ENCODE measurements at places on chromosomes 6 and 20.

GRCh38 chr6:130975325-130975724, 87.7 kb downstream of the EPB41L2 start:
- DNase-seq, result no peak

- DNase-seq, result no peak
Observed at GRCh38 chr20:44856856-44857448, 28.6 kb upstream of the YWHAB start.

DNA sequence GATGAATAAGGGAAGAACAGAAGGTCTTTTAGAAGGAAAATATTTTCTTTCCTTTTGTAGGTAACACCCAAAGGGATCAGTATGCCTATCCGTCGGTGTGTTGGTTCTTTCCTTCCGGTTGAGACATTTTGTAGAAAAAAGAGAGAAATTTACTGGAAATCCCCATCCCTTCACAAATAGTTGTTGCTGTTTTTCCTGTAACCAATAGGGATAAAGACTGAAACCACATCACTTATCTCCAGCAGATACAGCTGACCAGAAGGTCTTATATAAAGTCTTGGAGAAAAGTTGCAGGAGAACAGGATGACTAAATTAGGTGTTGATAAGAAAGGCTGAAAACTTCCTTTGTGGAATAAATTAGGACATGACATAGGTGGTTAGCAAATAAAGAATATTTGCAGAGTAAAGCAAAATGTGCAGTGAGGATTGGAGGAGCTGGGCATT, 14.8 kb upstream of the HLA-DRB1 start:
- no peak for DNase-seq

DNA sequence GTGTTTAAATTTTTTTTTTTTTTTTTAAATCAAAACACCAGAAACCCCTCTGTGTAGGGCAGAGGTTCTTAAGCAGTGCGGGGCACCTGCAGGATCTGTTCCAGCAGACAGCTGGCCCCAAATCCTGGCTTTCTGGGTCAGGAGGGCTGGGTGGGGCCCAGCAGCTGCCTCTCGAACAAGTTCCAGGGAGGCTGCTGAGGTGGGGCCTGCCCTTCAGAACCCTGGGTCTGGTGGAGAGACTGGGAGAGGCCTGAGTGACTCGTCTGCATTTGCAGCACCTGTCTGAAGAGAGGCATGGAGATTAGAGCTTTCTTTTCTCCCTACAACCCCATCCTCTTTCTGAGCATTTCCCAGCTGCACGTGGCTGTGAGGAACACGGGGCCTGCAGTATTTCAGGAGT, 8.4 kb downstream of the PSMG4 start:
- no peak for DNase-seq

DNA sequence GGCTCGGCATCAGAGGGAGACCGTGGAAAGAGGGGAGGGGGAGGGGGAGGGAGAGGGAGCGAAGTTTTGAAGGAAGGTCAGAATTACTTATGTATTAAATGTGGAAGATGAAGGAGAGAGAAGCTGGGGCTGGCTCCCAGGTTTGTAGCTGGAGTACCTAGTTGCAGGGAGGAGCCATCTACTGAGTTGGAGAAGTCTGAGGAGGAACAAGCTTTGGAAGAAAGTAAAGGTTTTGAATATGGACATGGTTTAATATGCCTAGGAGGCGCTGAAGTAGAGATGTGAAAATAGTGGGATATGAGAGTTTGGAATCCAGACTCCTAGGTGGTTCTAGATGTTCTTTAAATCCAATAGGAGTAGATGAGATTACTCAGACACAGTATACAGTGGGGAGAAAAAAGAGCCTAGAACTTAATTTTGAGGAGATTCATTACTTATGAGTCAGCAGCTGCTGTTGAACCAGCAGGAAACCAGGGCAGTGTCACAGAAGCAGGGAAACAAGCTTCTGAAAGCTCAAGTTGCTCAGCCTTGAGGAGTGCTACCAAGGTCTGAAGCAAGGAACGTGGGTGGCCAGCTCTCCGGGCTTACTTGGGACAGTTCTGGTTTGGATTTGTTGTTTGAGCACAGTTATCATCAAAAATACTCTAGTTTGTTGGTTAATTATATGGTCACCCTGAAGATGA, 149.3 kb downstream of the UTRN start:
- DNase-seq, result peak; percentile 43

DNA sequence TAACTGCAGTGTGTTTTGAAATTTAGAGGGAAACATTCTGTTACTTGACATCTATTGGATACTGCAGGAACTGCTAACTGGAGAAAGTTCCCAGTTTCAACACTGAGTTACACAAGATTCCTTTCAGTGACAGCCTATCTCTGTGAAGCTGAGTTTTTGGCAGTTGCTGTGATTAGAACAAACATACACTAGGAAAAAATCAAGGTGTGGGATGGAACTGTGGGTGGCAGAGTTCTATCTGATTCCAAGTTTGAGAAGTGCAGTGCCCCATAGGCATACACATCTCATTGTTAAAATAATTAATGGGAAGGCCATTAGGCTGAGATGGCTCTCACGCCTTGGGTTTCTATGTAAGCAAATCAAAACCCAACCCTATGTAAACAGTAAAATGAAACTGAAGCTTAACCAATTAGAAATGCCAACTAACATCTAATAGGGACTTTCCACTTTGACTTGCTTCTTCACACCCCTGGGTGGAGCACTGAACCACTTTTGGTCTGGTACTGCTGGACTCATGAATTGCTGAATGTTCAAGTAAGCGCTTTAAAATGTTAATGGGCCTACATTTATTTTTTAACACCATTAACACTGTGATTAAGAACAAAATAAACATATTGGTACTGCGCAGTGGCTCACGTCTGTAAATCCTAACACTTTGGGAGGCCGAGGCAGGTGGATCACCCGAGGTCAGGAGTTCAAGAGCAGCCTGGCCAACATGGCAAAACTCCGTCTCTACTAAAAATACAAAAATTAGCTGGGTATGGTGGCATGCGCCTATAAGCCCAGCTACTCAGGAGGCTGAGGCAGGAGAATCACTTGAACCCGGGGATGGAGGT, 55.2 kb upstream of the TBC1D7 start:
- DNase-seq, result no peak

- DNase-seq, result no peak
Observed at GRCh38 chr6:120198033-120198432, 848.5 kb upstream of the MAN1A1 start.

GRCh38 chr6:52186480-52186879, 305 bp downstream of the IL17A start:
- no peak for DNase-seq

GRCh38 chr6:33694401-33694931, 17.0 kb downstream of the UQCC2 start:
- DNase-seq, result peak; percentile 47

DNA sequence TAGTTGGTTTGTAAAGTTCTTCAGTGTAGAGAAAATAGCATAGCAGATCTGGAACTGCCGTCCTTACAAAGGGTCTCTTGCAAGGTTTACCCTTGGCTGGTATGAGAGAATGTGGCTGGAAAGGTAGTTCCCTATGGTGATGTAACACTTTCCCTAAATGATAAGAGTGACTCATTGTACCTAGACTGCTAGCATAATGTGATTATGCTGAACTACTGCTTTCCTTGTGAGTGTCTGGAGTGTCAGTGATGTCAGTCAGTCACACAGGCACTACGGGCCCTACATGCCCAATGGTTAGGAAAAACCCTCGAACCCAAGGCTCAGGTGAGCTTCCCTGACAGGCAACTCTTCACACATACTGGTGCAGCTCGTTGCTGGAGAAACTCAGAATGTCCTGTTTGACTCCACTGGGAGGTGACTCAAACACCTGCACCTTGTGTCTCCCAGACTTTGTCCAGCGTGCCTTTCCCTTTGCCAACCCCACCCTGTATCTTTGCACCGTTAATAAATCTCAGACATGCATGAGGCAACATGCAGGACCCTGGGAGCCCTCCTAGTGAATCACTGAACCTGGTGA, 28.4 kb upstream of the LY86 start:
- DNase-seq, result no peak

- no peak for DNase-seq
Observed at GRCh38 chr6:30340589-30341054, 4.3 kb upstream of the RPP21 start.

DNA sequence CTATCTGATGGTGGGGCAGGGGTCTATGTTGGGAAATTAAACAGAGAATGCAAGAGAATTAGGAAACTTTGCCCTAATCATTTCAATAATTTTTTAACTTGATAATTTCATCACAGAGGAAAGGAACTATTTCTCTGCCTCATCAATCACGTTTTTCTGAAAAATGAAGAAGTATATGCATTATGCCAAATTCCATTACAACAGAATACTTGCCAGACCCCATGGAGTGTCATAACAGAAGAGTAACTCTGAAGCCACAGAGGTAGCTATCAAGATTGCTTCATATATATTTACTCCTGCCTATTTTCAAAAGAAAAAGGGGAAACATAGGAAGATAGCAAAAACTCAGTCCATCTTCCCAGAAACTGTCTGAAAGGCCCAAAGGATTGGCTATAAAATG, 5.7 kb upstream of the USP49 start:
- no peak for DNase-seq

GRCh38 chr6:91487696-91488392, 901.0 kb upstream of the MAP3K7 start:
- no peak for DNase-seq

GRCh38 chr20:9499126-9499899, 15.1 kb upstream of the LAMP5 start:
- no peak for DNase-seq

DNA sequence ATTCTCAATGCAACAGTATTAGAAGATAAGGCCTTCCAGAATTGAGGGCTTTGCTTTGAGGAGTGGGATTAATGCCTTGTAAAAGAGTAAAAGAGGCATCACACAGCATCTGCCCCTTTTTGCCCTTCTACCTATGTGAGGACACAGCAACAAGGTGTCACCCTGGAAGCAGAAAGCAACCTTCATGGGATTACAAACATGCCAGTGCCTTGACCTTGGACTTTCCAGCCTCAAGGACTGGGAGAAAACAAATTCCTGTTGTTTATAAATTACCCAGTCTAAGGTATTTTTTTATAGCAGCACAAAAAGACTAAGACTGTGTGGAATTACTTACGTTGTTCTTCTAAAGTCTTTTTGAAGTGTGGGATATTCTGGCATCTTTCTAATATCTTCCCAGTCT, 150.0 kb upstream of the SLC22A16 start:
- no peak for DNase-seq

- no peak for DNase-seq
Observed at GRCh38 chr6:2034256-2034655, 211.1 kb downstream of the GMDS start.

- DNase-seq, result peak; percentile 50
Observed at GRCh38 chr6:53718597-53719460, 53.3 kb upstream of the KLHL31 start.

GRCh38 chr6:117616391-117617209, 14.3 kb upstream of the GOPC start:
- DNase-seq, result no peak

GRCh38 chr20:2398449-2398848, 17.7 kb downstream of the TGM6 start:
- no peak for DNase-seq

DNA sequence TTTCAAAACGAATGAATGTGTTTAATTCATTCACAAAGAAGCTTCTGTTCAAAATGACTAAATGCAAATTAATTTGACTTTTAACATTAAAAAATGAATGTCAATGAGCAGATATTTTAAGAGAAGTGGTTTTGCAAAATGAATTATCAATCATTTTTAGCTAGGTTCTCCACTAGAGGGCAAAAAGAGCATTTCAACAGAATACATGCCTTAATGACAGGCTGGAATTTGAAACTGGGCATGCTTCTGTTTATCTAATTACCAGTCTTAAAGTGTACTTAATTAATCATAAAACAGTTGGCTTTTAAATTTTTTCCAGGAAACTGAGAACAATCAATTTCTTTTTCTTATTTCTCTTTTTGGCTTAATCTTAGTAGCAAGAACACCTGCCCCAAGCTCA, 63.8 kb upstream of the TINAG start:
- DNase-seq, result no peak

- no peak for DNase-seq
Observed at GRCh38 chr6:44338228-44339122, 4.0 kb upstream of the SPATS1 start.

DNA sequence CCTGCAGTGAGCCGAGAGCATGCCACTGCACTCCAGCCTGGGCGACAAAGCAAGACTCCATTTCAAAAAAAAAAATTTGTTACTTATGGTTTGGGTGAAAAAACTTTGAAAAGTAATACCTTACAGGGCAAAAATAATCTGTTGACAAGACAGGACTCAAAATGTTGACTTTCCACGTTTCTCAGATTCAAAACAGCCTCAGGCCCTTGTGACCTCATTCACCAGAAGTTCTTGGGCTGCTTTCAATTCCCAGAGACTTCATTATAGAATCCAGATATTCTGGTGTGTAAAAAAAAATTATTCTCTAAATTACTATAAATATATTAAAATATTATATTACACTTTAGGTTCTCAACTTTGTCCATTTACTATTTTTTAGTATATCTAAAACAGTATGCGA, 116.2 kb downstream of the KCNQ5 start:
- DNase-seq, result no peak

DNA sequence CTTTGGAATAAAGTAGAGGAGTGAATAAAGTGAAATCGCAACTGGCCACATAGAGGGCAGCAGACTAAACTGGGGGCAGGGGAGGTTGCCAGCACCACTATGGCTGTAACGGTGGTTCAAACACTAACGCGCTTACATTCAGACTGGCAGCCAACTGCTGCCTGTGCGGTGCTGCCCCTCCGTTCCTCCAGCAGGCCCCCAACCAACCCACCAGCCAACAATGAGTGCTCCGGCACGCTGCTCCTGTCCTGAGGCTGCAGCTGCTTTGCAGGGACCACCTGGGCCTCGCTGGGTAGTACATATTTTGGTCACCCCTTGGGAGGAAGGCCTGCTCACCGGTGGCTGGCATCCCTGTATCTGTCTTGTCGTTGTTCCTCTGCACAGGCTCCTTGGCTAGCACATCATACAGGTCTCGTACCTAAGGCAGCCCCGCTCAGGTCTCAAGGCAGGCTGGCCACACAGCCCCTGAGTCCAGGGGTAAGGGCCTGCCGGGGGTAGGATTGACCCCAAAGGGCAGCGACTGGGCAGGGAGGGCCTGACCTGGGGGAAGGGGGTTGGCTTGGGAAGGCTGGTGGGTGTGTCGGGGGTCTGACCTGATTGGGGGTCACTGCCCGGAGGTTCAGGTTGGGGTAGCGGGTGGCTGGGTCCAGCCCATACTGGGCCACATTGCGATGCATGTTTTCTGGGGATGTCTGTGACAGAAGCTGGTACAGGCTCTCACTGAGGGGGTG, 6.3 kb downstream of the MICAL1 start:
- no peak for DNase-seq

- no peak for DNase-seq
Observed at GRCh38 chr6:167351656-167352345, 26.9 kb downstream of the TTLL2 start.

GRCh38 chr6:21188505-21189223, 404.9 kb upstream of the SOX4 start:
- no peak for DNase-seq
